ENCODE measurements at places on chromosomes 16 and 17. TPM values are rescaled to one million over a fixed set of nuclear protein-coding genes. Genes with fewer than 3 reads are reported as not detected.

Gene NPIPB9
- total RNA-seq = 1.0 TPM

DNA sequence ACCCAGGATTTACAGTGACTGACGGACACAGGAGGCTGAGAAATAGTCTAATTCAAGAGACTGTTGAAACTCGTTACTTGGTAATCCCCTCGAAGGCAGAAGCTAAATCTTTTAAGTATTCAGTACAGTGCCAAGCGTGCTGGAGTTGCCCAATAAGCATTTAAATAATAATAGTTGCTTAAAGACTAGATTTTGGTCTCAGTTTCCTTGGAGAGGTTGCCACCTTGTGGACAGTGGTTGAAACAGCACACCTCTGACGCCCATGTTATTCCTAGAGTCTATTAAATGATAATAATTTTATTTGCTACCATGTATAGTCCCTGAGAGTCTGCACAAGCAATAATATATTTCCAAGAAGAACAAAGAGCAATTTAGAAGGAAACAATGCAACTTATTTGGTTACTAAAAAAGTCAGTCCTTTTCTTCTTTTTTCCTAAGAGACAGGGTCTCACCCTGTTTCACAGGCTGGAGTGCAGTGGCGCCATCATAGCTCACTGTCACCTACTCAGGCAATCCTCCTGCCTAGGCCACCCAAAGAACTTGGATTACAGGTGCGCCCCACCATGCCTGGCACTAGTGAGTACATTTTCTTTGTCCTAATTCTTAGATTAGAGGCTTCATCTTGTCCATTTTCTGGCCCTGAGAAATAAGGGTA lies 138.0 kb upstream of the NUDT7 start:
- peak; percentile 39 for DNase-seq

- no peak for DNase-seq
These were observed 10.6 kb downstream of the GPRC5B start for GRCh38 chr16:19874026-19874425.

GRCh38 chr17:82588266-82589175 lies 59.7 kb downstream of the WDR45B start:
- no peak for DNase-seq

Gene IRF8
- total RNA-seq = 5.4 TPM

All from Caki2 (cell line).